Left lobe of liver (tissue), 2 donors: ENCODE measurements at places on chromosomes 11 and 22. TPM values are rescaled to one million over a fixed set of nuclear protein-coding genes. Genes with fewer than 3 reads are reported as not detected.
A peak's percentile ranks its signal among the peaks of the same experiment; 100 is the strongest.

GRCh38 chr11:68312780-68313573 is 586 bp downstream of the LRP5 start:
- DNase-seq, result peak; percentile 60

- no peak for DNase-seq
Measured at GRCh38 chr11:117997823-117998579, 11.8 kb downstream of the IL10RA start.

DNA sequence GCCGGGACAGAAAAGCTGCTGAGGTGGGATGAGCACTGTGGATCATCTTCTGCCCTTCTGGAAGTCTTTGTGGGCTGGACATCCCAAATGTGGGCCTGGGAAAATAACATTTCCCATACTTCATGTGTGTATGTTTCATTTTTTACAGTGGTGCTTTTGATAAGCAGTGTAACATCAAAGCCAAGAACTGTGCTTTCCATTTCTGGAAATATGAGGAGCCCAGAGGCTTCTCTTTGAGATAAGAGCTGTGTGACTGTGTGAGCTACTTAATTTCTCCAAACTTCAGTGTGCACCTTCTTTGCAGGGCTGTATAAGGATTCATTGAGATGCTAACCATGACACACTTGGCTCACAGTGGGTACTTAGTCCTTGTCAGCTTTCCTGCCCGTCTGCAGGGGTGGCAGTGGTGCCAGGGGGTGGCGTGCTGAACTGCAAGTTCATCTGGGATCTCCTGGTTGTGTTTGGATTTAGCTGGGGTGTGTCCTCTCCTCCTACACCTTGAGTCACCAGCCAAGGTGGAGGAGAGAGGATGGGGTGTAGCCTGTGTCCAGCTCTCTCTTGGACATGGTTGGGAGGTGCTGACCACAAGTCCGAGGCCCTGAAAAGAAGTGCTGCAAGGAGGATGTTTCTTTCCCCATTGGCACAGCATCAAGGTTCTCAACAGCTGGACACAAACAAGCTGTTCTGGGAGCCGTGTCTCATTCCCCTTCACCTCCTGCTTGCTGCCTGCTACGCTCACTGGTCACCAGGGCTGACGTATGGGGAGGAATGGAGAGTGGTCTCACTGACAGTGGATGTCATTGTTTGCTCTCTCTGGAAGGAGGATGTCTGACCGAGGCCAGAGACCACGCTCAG is 139.4 kb downstream of the TEAD1 start:
- DNase-seq, result no peak

The GTSE1 gene
- total RNA-seq, result 0.63 TPM

GRCh38 chr11:120810251-120810650 is 213.7 kb upstream of the TBCEL start:
- DNase-seq, result no peak

The ELFN2 gene
- 0.23 TPM for total RNA-seq

- no peak for DNase-seq
Measured at GRCh38 chr11:113184498-113184897, 129.9 kb upstream of the TTC12 start.

The PKDREJ gene
- total RNA-seq, result 0.05 TPM
